Ovary (tissue), 10 donors: ENCODE measurements at places on chromosomes 6 and 20. TPM values are rescaled to one million over a fixed set of nuclear protein-coding genes. Genes with fewer than 3 reads are reported as not detected.

- DNase-seq = no peak
Observed at GRCh38 chr6:125533710-125534397, 215.6 kb upstream of the HEY2 start.

GRCh38 chr6:129657483-129657882, 52.5 kb downstream of the ARHGAP18 start:
- no peak for DNase-seq

GRCh38 chr20:5095931-5096330, 23.8 kb downstream of the PCNA start:
- DNase-seq = no peak

The EYA2 gene
- total RNA-seq = 0.18 TPM

The BEND6 gene
- 3.2 TPM for total RNA-seq

DNA sequence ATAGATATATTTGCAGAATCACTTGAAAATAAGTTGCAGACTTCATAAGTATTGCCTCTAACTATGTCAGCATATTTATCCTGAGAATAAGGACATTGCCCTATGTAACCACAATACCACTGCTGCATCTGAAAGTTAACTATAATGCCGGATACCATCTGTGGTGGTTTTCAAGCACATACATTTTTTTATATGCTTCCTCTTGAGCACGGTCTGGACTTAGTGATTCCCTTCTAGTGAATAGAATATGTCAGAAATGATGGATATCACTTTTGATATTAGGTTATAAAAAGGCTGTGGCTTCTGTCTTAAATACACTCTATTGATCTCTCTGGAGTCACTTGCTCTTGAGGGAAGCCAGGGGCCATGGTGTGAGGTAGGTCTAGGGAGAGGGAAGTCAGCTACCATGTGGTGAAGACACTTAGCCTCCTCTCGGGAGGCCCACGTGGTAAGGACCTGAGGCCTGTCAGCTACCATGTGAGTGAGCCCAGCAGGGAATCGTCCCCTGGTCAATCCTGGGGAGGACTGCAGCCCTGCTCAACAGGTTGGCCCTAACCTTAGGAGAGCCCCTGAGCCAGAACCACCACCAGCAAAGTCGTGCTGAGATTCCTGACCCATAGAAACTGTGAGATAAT, 57.5 kb downstream of the CCDC170 start:
- DNase-seq = no peak

- no peak for DNase-seq
Observed at GRCh38 chr20:841568-842546, 8.3 kb downstream of the FAM110A start.

GRCh38 chr6:118218156-118218555, 311.1 kb downstream of the SLC35F1 start:
- no peak for DNase-seq

- no peak for DNase-seq
Observed at GRCh38 chr20:50242863-50243609, 52.4 kb downstream of the CEBPB start.

GRCh38 chr6:121951918-121952379, 447.5 kb upstream of the HSF2 start:
- DNase-seq = no peak

- no peak for DNase-seq
Observed at GRCh38 chr6:150027806-150028565, 2.7 kb upstream of the RAET1L start.

The GPSM3 gene
- total RNA-seq = 3.5 TPM

The SGK2 gene
- 1.8 TPM for total RNA-seq

The MMS22L gene
- 7.3 TPM for total RNA-seq

The PLG gene
- not detected for total RNA-seq

- DNase-seq = no peak
Observed at GRCh38 chr6:25888626-25889025, 14.6 kb upstream of the SLC17A3 start.

- no peak for DNase-seq
Observed at GRCh38 chr6:167767715-167768107, 59.0 kb upstream of the AFDN start.

GRCh38 chr6:56350628-56351260, 103.4 kb upstream of the COL21A1 start:
- no peak for DNase-seq

- DNase-seq = no peak
Observed at GRCh38 chr20:18740726-18741125, 72.9 kb upstream of the SCP2D1 start.

DNA sequence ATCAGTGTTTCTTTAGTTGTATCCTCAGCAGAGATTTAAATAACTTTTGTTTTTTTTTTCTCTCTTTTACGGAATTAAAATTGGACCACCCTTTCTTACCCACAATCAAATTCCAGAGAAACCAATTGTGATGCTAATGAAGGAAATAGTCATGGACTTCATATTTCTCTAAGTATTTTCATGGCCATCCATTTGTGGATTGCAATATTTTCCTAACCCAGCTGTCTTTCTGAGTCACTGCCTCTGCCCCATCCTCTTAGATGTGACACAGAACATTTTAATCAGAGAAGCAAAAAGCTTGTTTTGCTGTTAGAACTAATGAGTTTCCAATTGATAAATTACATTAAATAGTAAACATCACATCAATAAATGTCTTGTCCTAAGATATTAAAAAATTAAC, 405.5 kb upstream of the ADGRB3 start:
- DNase-seq = no peak

DNA sequence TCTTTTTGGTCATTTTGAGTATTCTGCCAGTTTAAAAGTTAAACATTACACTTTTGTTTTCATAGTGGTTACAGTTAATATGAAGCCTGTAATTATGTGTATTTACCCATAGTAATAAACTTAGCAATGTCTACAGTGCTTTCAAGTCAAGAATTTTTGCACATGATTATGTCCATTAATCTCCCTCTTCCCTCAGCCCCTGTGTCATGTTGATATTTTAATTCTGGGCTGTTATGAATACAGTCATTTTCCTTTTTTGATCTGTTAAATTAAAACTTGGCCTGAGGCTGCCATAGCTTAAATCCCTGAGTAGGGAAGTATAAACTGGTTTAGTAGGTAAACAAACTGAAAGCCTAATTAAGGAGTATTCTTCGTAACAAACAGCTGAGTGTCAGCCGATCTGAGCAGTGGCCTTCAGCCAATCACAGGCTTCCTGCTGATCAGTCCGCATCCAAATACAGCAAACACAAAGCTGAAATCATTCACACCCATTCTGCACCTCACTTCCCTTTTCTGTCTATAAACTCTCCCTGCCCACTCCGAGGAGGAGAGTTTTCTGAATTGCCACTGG, 9.5 kb upstream of the SFT2D1 start:
- no peak for DNase-seq
